ENCODE measurements at places on chromosomes 12 and 14.

- no peak for DNase-seq
These were observed 25.6 kb upstream of the CCDC60 start for GRCh38 chr12:119308708-119309456.

DNA sequence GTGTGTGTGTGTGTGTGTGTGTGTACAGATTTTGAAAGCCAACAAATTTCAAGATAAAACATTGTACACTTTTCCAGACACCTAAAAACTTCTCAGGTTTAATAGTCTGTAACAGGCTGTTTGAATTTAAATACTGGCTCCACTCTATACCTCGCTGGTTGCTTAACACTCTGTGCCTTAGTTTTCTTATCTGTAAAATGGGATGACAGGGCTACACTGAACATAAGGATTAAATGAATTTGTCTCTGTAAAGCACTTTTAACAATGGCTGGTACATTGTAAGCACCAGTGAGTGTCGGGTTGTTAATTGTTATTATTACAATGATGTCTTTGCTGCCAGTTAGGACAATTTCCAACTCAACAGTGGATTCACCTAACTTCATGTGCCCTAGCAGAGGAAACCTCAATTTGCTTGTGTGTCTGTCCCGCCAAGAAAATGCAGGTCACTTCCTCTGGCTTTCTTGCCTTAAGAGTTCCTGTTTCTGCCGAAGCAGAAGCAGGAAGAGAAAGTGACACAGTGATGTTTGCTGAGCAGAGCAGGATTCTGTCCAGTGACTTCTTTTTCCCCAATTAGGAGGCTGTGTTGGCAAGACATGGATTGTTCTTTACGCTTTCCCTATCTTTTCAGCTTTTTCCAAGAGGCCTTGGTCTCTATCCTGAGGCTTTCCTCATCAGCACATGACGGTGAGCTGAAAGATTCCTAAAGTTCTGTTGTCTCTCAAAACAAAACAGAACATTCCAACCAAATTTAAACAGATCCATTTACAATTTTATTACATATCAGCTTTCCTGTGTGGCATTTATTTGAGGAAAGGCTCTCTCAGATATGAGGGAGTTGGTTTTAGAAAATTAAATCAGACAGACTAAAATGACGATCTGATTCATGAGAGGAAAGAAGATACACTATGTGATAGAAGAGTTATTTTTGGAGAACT is 154.1 kb upstream of the ATP2B1 start:
- DNase-seq = peak; percentile 35

DNA sequence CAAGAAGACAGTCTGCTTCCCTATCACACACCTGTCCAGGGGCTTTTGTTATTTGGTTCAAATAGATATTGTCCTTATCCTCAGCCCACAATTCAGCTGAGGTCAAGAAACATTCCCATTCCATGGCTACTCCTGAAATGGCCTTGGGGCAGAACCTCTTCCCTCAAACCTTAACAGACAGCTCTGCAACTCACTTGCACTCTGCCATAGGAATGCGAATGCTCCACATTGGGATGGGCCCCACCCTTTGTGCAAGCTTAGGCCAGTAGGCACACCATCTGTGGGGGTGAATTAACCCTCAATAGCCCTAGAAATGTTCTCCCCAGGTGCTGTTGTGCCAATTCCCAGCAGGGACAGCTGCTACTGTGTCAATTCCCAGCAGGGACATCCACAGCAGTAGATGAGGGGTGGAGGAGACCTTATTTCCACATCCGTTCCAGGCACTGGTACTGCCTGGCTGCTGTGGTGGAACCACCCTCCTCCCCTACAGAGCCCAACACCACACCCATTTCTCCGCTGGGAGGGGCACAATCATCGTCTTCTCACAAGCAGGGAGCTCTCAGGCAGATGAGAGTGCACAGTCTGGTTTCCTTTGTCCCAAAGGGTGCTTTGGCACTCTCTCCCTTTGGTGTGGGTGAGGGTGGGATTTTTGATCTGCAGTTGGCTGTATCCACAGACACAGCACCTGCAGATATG is 42.3 kb upstream of the GLIPR1 start:
- no peak for DNase-seq

DNA sequence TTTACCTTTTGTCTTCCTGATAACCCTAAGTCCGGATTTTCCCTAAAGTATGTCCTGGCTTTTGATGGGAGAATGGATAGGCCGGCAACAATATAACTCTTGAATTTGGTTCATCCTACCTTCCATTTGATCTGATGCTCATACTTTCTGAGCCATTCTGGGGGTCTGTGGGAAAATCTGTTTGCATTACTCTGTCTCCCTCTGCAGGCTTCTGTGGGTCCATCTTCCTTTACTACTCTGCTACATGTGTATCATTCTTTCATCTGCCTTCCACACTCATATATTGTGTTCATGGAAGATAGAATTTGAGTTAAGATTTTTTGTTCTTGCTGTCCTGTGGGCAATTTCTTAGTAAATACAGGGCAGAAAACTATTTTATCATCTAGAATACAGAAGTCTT is 101.5 kb downstream of the NAV3 start:
- DNase-seq = no peak

DNA sequence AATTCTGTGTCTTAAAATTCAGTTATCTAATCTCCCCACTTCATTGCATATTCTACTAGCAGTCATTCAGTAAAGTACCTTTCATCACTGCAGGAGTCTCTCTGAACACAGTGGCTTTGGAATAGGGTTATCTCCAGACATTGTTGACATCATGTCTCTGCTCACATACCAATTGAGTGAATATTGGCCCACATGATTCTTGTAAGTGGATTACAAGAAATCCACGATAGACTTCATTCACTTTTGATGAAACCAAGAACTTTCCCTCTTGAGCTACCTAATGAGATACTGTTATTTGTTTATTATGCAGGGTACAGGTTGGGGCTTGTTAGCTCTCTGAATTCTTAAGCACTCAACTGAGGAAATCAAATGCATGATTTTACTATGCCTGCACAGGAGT is 284.9 kb downstream of the RAD51B start:
- DNase-seq = peak; percentile 83

GRCh38 chr14:41087056-41087455 is 519.6 kb upstream of the LRFN5 start:
- DNase-seq = no peak

DNA sequence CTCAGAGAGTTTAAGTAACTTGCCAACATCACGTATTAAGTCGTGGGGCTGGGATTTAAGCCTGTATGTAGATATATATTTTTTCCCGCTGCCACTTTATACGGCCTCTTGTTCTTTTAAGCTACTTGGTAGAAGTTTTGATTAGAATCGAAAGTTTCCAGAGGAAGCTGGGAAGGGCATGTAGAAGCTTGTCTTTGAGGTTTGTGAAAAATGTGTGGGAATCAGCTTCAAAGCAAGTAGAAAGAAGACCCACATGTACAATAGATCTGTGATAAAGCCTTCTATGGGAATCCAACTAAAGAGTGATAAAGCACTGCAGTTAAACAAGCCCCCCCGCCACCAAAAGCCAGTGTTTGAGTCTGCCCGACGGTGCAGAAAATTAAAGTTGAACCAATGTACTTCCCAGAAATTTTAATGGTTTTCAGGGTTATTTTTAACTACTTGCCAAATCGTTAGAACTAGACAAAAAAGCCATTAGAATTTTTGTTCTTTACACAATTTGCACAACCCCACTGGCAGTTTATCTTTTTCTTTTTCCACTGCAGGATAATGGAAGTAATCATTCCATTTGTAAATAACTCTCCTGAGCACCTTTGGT is 25.5 kb downstream of the SERPINA11 start:
- no peak for DNase-seq

- no peak for DNase-seq
These were observed 21.2 kb upstream of the DLGAP5 start for GRCh38 chr14:55212634-55213033.

GRCh38 chr12:77685901-77686300 is 144.8 kb upstream of the NAV3 start:
- no peak for DNase-seq

GRCh38 chr12:110176745-110177144 is 52.6 kb downstream of the IFT81 start:
- DNase-seq = peak; percentile 65

- DNase-seq = peak; percentile 41
These were observed 37.6 kb downstream of the RTRAF start for GRCh38 chr14:52026901-52027300.

DNA sequence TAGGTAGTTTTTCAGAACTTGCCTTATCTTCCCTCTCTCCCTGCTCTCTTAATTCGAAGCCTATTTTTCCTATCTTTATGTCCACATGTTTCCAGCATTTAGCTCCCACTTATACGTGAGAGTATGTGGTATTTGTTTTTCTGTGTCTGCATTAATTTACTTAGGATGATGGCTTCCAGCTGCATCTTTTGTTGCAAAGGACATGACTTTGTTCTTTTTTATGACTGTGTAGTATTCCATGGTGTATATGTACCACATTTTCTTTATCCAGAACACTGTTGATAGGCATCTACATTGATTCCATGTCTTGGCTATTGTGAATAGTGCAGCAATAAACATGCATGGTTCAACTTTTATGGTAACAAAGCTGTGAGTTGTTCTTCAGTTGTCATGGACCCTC is 7.8 kb upstream of the CLEC2D start:
- DNase-seq = no peak

- no peak for DNase-seq
These were observed 114.1 kb upstream of the PWP1 start for GRCh38 chr12:107571492-107571891.

DNA sequence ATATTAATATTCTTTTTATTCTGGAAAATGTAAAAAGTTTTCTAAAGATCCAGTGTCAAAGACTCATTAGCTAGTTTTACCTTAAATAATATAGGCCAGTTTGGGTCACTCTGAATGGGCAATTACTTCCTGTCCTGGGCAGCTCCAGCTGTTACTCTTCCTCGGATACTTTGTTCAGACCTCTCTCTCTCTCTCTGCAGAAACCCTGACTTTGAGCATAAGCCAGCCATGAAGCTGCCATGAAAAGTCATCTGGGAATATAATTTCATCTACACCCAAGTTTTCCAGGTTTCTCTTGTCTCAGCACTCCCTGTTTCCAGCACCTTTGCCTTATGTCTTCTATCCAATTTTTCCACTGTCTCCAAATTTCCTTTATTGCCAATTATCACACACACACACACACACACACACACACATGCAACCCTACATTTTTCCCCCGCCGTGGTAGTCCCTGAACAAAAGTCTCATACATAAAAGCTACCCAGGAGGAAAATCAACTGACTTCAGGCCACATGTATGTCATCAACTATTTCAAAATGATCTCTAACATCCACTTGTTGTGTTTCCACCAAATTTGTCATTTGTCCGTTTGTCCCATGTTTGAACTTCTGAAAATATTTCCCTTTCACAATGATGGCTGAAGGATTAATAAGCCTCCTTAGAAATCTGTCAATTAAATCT is 318.1 kb downstream of the SSPN start:
- DNase-seq = no peak

GRCh38 chr14:59020382-59020781 is 168.1 kb upstream of the DAAM1 start:
- peak; percentile 62 for DNase-seq

DNA sequence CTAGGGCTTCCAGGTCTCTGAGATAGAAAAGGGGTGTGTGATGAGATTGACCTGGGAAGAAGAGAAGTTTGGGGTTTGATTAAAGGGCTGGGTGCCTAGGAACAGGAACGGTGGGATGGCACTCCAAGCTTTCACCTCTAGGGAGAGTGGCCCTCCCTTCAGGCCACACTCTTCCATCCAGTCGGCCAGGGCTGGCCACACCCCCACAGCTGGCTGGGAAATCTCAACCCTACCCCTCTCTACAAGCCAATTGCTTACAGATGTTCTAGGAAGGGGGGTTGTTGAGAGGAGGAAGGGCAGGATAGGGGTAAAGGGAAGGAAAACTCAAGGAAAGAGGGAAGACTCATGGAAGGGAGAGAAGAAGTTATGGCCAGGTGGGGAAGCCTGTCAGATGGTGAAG is 6.6 kb upstream of the ITGA5 start:
- no peak for DNase-seq

Data from cardiac fibroblast (primary cell).